ENCODE measurements at places on chromosomes 13 and 19.
A peak's percentile ranks its signal among the peaks of the same experiment; 100 is the strongest.

DNA sequence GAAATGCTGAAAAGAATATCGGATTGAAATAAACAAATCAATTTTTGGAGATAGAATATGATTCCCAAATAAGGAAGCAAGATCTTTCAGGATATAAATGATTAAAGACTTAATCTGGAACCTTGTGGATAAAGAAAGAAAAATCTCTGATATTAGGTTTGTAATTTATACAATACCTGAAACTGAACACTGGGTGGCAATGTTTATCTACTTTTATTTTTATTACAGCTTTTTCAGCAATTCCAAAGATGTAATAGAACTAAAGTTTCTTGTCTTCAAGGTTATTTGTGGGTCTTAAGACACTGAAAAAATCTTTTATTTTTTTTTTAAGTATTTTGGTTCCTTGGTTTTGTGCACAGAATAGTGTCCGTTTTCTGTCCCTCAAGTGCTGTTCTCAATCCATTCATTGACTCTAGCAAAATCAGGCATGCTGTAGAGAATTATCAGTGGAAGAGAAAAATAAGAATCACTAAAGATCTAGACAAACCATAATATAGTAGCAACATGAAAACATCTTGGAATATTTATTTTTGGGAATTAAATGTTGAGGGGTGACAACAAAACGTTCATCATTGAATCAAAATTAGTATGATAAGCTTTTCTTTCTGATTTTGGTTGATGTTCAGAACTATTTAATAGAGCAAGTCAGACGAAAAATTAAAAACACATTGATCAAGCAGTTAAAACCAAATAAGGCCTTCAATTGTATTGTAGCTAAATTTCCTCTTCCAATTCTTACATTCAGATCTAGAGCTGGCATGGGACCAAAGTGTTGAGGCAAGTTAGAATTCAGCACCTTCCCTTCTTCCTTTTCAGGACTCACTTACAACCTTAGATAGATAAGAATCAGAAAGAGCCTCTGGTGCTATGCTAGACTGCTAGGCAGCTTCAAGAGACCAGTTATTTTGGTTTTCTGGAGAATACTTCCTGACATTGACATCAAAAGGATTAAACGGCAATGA is 704.4 kb upstream of the PCDH20 start:
- DNase-seq: no peak

GRCh38 chr13:98044301-98044700 is 90.8 kb downstream of the IPO5 start:
- no peak for DNase-seq

GRCh38 chr13:60758637-60759036 is 361.6 kb downstream of the TDRD3 start:
- no peak for DNase-seq

GRCh38 chr13:43230989-43231388 is 207.6 kb downstream of the DNAJC15 start:
- no peak for DNase-seq

- DNase-seq: no peak
Observed at GRCh38 chr13:79833991-79834390, 353.0 kb downstream of the NDFIP2 start.

DNA sequence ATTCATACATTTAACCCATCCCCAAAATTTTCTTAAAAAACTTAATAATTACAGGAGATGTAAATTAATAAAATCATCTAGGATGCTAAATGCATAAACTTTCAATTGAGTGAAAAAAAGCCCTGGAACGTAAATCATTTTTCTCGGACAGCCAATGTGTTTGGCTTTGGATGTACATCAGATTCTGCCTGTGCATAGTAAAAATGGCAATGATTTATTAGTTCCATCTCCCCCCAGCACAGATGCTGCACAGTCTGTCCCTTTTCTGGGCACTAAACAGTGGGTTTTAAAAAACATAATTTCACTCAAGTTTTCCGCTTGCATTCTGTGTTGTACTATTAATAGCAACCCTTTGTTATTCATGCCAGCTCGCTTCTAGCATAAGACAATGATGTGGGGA is 147.7 kb downstream of the TM9SF2 start:
- DNase-seq: no peak

DNA sequence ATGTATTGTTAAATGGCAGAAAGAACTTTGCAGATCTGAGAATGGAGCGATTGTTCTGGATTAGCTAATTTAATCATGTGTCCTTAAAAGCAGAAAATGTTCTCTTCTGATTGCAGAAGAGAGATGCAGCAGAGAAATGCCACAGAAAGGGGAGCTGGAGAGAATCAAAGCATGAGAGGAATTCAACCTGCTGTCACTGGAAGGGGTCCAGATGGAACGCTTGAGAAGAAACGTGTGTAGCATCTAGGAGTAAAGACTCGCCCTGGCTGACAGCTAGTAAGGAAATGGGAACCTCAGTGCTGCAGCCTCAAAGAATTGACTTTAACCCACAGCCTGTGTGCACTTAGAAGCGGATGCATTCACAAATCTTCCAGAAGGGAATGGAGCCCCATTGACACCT is 502.8 kb downstream of the KLF12 start:
- no peak for DNase-seq

DNA sequence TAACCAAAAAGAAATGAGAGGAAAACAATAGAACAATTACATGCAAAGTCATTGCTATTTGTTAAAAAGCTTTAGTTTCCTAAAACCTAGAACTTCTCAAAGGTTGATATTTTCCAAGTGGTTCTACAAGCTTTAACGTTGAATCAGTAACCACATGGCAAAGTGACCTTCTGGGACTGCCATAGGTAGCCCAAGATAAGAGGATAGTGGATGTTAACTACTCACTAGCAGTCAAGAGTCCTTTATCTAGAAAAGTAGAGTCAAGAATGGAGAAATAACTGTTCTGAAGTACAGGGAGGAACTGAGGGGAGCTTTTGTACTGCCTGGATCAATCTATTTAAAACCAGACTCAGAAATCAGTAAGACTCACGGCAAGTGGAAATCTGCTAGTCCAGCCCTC is 9.9 kb upstream of the SLC46A3 start:
- DNase-seq: no peak

DNA sequence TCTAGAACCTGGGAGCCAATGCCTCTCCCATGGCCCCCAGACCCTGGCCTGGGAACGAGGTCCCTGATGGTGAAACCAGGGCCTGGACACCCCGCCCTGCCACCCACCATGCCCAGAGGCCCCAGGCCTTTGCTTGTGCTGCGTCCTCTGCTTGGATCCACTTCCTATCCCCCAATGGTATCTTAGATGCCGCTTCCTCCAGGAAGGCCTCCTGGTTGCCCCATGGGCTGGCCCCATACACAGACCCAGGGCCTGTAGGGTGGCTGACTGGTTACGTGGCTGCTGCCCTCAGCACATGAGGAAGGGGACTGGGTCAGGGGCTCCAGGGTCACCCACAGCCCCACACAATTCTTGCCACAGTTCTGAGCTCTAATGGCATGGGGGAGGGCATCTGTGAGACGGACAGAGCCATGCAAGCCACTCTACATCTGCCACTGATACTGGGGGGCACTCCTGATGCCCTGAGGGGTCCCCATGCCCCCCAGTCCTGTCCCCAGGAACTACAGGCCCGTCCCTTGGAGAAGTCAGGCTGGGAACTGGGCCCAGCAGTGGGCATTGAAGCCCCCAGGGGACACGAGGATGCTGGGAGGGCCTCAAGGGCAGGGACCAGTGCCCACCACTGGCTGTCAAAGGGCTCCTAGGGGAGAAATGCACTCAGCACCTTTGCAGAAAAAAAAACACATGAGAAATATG is 5.0 kb downstream of the RPL36 start:
- DNase-seq: no peak

DNA sequence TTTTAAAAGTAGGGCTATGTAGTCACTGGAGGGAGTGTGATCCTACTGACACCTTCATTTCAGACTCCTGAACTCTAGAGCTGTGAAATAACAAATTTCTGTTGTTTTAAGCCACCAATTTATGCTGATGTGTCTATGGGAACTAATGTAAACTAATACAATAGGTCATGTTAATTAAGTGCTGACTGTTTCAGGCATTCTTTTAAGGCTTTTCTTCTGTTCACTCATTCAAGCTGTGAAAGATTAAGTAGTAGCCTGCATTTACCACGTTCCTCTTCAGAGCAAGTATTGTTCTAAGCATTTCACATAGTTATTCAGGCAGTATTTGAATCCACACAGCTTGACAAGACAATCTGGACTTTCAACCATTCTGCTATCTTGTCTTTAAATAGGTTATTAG is 1135.0 kb downstream of the SLITRK1 start:
- no peak for DNase-seq

GRCh38 chr13:105627270-105627669 is 908.2 kb downstream of the EFNB2 start:
- no peak for DNase-seq

DNA sequence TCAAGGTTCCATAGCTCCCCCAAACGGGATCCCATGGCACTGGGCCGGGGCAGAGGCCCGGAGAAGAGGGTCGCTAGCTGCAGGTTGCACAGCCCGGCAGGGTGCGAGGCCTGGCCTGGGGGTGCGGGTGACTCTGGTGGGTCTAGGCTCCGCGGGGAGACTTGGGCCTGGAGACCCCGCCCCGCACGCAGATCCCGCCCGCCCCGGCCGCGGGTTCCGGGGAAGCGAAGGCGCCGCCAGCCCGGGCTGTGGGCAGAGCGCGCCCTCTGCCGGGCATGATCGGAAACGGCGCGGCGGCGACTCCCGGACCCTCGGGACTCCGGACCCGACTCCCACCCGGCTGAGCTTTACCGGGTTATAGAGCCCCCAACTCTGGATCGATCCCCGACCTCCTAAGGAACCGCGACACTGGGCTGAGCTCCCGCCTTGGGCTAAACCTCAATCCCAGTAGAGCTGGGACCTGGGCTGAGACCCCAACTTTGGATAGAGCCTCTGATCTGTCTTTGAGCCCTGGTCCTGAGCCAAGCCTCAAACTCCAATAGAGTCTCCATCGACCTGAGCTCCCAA is 3.1 kb upstream of the TNFAIP8L1 start:
- DNase-seq: no peak

GRCh38 chr13:101301053-101301452 is 115.3 kb downstream of the NALCN start:
- no peak for DNase-seq

GRCh38 chr13:99133848-99134247 is 66.8 kb upstream of the UBAC2 start:
- no peak for DNase-seq

- DNase-seq: no peak
Observed at GRCh38 chr13:49443357-49443703, 534 bp downstream of the CAB39L start.

DNA sequence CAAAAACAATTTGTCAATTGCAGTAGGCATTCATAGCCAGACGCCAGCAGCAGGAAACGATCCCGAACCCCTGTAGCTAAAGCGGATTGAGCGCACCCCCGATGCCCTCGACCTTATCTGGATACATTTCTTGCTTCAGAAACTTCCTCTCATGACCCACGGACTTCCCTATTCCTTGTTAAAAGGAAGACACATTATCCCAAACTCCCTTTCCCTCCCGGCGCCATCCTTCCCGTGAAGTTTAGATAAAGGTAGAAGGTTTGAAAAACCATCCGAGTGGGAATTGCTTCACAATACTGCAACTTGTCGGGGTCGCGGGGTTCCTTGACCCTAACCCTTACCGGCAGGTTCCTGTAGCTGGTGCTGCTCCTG is 977 bp downstream of the PCDH20 start:
- DNase-seq: no peak

GRCh38 chr19:5957170-5957569 is 20.8 kb downstream of the RANBP3 start:
- DNase-seq: no peak

GRCh38 chr19:2021453-2022140 is 6.1 kb upstream of the BTBD2 start:
- no peak for DNase-seq

DNA sequence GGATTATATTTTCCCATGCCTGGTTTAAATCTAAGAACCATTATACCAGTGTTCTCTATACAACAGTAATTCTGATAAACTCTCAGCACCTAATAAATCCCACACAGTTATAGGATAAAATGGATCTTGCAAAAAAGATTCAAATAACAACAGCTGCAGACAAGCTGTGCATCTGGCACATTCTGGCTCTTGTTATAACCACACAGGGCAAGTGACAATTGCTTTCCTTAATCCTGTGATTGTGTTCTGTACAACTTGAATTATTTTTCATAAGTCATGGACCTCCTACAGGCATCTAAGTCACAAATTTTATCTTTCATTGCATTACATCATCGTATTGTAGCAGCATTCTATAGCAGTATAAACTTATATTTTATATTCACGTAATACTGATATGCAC is 948.3 kb downstream of the SLITRK1 start:
- no peak for DNase-seq

DNA sequence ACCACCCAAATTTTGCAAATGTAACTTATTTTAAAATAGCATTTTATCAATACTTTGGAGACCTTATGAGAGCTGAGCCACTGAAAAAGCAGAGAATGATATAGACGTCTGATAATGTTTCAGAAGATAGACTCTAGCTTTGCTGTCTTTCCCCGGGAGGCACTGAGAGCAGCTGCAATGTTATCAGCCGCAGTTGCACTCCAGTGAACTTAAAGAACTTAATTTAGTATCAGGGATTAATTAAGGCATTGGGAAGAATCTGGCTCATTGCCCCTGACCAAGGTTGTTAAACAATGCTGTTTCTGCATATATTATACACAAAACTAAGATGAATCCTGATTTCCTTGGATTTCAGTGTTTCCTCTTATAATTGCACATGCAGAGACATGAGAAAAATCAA is 75.7 kb upstream of the SGCG start:
- DNase-seq: no peak

- peak; percentile 93 for DNase-seq
Observed at GRCh38 chr13:44306371-44307192, 67.0 kb upstream of the SERP2 start.

DNA sequence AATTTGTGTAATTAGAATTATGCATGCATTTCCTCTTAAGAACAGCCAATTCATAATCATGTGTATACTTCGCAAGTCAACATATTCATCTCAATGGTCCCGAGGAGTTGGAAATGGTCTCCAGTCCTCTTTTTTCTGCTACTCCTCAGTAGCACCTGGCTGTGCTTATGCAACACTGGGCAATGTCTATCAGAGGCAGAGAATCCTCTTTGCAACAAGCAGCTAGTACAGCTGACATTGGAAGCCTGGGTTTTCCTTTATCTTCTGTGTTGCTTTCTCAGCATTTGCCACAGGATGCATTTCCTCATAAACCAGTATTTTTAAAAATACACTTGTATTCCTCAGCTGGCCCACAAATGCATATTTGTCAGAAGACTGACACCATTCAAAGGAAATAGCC is 405.3 kb upstream of the GPC6 start:
- DNase-seq: no peak

- DNase-seq: no peak
Observed at GRCh38 chr19:43311706-43312105, 41.8 kb upstream of the CD177 start.
